ENCODE measurements at places on chromosomes 11 and 22.

DNA sequence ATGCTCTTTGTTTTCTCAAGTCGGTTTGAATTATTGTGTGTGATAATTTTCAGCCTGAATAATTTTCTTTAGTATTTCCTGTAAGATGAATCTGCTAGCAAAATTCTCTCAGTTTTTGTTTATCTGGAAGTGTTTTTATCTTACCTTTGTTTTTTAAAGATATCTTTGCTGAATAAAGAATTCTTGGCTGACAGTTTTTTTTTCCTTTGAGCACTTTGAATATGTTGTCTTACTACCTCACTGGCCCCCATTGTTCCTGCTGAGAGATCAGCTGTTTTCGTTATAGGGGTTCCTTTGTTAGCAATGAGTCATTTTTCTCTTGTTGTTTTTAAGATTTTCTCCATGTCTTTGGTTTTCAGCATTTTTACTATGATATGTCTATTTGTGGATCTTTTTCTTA lies 63.0 kb downstream of the HORMAD2 start:
- no peak for DNase-seq

DNA sequence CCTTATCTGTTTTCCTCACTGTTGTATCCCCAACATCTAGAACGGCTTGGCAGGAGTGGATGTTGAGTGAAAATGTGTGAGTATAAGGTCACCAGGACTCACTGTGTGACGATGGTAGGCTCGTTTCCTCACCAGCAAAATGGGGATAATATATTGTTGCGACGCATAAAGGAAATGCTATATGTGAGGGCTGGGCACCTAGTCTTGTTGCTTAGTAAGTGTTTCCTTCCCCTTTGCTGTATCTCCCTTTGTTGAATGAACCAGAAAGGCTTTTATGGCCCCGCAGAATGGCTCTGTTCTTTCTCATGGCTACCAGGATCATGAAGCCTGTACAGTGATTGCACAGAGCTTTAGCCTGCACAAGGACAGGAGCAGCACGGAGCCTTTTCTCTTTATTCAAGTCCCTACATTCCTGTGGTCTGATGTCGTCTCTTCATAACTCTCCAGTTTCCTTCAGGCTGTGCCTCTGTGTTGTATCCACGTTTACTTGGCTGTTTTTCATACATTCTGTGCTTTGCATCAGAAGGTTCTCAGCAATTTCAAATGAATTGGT lies 5.4 kb downstream of the TNRC6B start:
- no peak for DNase-seq

DNA sequence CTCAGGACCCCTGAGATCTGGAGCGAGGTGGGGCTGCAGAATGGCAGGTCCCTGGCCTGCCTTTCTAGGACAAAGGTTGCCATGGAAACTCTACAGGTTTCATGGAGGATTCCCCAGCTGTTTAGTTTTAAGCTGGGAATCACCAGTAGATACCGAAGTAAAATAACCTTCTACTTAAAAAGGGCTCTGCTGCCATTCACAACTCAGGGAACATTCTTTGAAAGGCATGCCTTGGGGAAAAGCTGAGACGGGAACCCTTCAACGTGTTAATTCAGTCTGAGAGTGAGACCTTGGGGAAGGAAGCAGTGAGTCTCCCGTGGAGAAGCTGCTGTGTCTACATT lies 493.3 kb downstream of the BRD1 start:
- no peak for DNase-seq

GRCh38 chr22:30441088-30441487 lies 15.5 kb downstream of the MTFP1 start:
- DNase-seq: no peak

GRCh38 chr11:126857860-126858808 lies 142.4 kb downstream of the KIRREL3 start:
- no peak for DNase-seq

DNA sequence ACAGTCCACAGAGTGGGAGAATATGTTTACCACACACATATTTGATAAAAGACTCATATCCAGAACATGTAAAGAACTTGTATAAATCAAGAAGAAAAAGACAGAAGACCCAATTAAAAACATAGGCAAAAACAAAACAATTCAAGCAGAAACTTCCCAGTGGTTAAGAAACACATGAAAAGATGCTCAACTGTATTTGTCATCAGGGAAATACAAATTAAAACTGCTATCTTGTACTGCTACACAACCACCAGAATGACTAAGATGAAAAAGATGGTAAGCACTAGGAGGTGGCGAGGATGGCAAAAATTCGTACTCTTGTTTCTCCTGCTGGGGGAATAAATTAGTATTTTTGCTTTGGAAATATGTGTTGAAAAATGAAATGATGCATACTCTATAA lies 192.3 kb upstream of the C11orf87 start:
- no peak for DNase-seq

DNA sequence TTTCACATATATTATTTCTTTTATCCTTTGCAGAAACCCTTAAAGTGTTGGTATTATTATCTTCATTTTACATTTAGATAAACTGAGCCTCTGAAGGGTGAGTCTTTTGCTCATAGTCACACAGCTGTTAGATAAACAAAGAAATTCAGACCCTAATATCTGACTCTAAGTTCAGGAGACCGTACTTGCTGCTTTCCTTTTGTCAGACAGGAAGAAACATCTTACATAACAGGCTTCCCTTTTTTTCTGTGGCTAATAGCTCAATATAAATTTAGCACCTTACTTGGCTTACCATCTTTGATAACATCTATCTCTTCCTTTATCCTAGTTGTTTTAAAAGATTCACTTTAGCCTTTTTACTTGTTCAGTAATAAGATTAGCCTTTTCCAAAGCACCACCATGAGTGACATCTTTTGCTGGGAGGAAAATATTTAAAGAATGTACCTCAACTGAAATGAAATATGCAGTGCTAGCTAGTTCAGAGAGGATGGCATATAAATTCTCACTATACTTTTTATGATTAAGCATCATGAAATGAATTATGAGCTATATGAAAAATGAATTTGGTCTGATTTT lies 128.6 kb downstream of the WNT11 start:
- DNase-seq: no peak

- DNase-seq: no peak
These were observed 979.7 kb downstream of the NTM start for GRCh38 chr11:132349811-132350733.

- no peak for DNase-seq
These were observed 14.5 kb downstream of the CSRP3 start for GRCh38 chr11:19187114-19187832.

DNA sequence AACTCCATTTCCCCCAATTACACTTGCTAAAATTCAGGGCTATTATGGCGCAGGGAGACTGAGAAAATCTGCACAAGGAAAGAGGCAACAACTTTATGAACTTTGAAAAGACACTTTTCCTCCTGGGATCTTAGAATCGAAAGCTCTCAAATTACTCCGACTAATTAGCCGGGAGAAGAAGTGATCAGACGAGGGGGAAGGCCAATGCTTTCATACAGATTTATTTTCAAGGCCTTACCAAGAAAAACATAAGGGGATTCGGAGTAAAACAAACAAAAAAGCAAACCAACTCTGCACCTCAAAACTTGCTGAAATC lies 1.6 kb downstream of the PAX6 start:
- DNase-seq: no peak

DNA sequence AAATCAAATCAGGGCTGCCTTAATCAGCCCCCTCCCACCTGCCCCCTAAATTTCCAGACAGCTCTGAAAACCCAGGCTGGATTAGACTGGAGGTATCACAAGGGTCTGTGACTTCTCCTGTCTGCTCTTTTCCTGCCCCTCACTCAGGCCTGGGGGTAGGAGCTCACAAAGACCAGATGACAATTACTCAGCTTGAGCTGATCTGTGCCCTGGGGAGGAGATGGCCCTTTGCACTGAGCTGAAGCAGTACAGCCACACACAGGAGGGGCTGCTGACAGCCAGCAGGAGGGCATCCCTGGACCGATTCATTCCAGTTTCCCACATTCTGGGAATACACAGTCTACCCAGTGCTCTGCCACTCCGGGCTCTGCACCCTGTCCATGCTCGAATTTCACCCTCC lies 4.2 kb downstream of the ABCC8 start:
- DNase-seq: no peak

DNA sequence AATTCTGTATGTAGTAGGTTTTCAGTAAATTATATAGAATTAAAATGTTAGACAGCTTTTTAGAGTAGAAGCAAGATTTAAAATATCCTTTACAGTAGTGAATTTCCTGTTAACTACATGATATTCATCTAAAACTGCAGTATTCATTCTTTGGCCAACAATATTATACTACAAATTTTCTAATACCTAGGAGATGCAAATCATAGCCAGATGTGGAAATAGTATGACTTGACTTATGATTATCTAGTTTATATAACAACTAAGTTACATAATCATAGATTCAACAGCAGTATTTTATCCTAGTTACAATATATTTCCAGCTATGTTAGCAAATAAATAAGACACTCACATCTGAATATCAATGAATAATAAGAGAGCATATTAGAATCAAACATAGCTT lies 163.2 kb downstream of the MSANTD4 start:
- no peak for DNase-seq

DNA sequence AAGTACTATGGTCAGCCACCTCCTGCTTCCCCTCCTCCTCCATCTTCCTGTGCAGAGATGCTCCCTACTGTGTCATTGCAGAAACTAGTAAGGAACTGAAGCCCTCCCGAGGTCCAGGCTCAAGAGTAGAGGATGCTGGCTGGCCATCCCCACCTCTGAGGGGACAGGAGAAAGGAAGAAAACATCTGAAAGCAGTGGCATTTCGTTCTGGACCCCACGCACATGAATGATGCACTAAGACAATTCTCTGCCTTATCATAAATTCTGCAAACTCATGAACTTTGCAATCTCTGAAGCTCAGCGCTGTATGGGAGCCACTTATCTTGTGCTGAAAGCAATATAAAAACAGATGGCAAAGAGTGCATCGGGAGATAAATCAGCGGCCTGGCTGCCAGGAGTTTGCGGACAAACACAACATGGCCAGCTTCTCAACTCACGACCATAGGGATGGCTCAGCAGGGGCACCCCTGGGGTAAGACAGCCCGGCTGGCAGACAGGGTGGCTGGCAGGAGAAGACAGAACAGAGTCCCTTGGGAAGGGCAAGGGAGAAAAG lies 306.4 kb downstream of the NXPE2 start:
- no peak for DNase-seq

DNA sequence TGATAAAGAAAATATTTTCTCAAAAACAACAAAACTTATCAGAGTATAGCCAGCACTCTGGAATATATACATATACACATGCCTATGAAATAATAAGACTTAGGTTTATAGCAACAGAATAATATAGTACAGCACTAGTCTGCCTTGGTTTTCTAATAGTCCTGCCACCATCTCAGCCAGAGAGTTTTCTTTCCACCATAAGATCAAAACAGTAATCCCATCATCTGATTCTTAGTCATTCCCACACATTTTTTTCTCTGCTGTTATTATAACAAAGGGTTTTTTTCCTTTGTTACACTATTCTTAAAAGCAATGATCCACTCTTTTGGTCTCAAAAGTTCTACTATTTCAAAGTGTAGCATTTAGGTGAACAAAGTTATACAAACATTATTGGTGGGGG lies 15.1 kb downstream of the MTMR2 start:
- DNase-seq: no peak

DNA sequence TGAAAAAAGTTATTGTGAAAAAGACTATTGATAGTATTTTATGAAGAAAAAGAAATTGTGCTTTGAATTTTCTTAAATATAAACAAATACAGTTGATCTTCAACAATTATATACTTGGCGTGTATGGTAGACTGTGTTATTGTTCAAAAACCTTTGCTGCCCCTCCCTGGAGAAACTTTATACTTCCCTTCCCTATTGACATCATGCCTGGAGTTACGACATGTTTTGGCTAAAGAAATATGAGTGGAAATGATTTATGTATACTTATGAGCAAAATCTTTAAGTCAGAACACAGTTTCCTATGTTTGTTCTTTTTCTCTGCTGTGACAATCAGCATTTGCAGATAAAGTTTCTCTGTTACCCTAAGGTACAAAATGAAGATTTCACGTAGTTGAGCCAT lies 243.8 kb downstream of the TMEM135 start:
- DNase-seq: no peak

DNA sequence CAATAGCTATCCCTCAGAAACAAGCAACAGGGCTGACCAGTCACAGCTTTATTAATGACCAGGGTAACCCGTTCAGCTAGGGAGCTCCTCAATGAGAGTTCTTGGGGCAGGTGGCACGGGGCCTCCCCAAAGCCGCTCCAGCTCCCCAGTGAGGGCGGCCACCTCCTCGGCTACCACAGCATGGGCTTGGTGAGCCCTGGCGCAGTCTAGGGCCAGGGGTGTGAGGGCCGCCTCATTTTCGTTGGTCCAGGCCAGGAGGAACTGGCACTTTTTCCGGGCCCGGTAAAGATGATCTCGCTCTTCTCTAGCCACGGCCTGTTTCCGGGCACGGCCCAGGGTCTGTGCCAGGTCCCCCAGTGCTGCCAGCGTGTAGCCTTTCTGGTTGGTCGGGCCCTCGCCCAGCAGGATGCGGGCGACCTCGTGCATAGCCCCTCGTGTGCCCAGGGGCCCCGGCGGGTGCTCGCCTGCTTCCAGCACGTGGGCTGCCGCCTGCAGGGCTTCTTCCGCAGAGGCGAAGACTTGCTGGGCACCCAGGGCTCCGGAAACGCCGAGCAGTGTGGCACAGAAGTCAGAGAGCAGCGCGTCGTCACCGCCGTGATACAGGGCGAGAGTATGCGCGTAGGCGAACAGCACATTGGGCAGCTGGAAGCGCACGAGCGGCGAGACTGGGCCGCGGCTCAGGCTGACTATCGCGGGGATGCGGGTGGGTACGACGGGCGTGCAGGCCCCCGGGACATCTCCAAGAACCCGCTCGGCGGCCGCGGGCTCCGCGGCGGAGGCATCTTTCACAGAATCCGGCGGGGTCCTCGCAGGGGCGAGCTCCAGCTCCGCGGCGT lies 913 bp downstream of the ZNHIT2 start:
- DNase-seq: no peak

DNA sequence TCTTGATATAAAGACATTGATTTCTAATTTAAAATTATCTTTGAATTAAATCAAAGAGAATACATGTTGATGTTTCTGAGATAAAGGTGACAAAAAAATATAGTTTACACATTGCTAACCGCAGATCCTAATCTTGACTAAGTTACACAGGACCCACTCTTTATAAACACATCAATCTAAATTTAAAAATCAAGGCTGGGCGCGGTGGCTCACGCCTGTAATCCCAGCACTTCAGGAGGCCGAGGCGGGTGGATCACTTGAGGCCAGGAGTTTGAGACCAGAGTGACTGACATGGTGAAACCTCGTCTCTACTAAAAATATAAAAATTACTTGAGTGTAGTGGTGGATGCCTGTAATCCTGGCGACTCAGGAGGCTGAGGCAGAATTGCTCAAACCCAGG lies 1.9 kb downstream of the ARFGAP3 start:
- DNase-seq: no peak
